AML-193 (cell line): ENCODE measurements at places on chromosomes 3 and 15.
A peak's percentile ranks its signal among the peaks of the same experiment; 100 is the strongest.

DNA sequence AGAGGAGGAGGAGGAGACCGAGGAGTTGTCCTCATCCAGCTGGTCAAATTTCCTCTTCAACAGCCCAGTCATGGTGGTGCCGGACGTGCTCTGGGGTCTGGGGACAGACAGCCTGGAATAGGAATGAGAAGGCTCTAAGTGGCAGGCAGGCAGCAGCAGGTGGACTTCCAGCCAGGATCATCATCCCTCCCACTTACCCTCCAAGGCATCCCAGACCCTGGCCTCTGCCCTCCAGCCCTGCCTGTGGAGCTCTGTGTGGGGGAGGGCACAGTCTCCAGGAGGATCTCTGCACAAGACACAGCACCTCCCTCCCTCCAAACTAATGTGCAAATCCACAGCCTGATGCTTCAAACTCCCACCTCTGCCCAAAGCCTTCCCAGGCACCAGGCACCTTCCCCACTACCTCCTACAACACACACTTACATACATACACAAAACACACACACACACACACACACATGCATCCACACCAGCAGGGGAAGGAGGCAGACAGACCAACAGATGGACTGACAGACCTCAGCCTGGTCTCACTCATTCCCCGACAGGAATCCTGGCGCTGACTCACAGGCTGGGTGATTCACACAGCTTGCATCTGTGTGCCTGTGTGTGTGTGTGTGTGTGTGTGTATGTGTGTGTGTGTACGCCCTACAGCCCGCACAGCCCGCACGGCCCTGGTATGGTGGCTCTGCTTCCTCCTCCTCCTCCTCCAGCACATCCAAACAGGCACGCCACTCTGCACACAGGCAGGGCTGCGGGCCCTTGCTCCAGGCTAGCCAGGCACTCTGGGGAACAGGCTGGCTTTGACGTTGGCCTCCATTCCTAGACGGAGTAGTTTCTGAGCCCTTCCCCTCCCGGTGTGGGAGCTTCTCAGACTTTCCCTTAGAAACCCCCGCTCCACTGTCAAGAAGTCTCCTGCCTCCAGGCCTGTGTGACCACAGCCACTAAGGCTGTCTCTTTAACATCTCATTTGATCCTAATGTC lies 6.5 kb downstream of the CSRNP1 start:
- DNase-seq: peak; percentile 62

GRCh38 chr15:85667491-85668424 lies 127.0 kb downstream of the KLHL25 start:
- DNase-seq: peak; percentile 12

- peak; percentile 22 for DNase-seq
These were observed 85.5 kb upstream of the CDV3 start for GRCh38 chr3:133487920-133488540.

GRCh38 chr15:77533578-77534430 lies 98.9 kb downstream of the LINGO1 start:
- DNase-seq: no peak

DNA sequence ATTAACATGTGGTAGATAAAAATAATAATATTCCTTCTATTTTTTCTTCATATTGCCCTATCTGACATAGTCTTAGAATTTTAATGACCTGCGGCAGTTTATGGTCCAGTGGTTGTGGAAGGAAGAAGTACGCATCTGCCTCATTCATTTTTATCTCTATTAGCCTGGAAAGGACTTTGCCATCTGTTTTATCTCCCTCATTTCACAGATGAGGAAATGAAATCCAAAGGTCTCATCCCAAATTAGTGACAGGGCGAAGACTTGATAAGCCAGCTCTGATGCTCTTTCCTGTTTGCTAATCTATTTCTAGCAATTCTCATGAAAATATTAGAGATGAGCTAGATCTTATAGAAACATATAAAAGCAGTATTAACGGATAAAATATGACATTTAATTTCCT lies 113.3 kb downstream of the KLHL25 start:
- DNase-seq: no peak

DNA sequence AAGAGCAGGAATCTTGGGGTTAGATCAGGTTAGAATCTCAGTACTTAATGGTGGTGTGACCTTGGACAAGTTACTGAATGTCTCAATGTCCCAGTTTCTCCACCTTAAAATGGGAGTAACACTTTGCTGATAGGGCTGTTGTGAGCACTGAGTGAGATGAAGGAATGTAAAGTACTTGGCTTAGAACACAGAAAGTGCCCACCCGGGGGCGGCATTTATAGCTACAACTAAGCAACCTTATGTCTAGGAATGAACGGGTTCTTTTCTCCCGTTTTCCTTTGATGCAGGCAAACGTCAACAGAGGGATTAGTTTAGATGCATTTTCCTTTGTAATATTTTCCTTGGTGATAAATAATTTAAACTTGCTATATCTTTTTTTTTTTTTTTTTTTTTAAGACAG lies 176.6 kb downstream of the USP13 start:
- DNase-seq: no peak

GRCh38 chr3:2579206-2579605 lies 480.5 kb downstream of the CNTN4 start:
- DNase-seq: no peak

- no peak for DNase-seq
These were observed 66.4 kb upstream of the TJP1 start for GRCh38 chr15:29888646-29889045.

GRCh38 chr3:148005456-148005855 lies 596.3 kb downstream of the ZIC1 start:
- DNase-seq: no peak

GRCh38 chr15:88431441-88431840 lies 35.7 kb downstream of the MRPL46 start:
- DNase-seq: no peak

- DNase-seq: no peak
These were observed 33.5 kb downstream of the MYL3 start for GRCh38 chr3:46829699-46830208.

DNA sequence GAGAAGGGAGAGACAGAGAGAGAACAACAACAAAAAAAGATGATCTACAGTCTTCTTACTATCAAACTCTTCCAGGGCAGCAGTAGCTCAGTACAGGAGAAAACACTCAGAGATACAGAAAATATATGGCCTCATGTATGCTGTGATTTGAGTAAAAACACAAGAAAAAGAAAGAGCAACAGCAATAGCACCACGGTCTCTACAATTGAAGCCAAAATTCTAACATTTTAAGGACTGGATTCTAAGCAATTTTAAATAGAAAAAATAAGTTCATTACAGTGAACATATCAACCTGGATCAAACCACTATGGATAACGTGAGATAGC lies 43.5 kb upstream of the ALCAM start:
- DNase-seq: no peak

DNA sequence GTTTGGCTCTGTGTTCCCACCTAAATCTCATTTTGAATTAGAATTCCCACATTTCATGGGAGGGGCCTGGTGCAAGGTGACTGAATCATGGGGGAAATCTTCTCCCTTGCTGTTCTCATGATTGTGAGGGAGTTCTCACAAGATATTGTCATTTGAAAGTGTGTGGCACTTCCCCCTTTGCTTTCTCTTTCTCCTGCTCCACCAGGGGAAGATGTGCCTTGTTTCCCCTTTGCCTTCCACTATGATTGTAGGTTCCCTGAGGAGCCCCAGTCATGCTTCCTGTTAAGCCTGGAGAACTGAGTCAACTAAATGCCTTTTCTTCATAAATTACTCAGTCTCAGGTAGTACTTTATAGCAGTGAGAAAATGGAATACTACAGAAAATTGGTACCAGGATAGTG lies 157.2 kb upstream of the TPRG1 start:
- no peak for DNase-seq

DNA sequence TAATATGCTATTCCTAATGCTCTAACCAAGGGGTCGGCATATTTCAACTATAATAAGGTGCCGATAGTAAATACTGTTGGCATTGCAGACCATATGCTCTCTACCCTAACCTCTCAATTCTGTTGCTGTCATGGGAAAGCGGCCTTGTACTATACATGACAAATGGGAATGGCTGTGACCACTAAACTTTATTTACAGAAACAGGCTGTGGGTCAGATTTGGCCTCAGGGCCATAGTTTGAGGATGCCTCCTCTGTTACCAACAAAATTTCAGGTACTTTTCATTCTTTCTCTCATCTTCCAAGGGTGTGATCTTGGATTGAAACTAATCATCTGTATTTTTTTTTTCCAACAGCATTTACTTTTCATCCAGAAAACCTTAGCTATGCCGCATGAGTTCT lies 242.0 kb downstream of the MAGI1 start:
- no peak for DNase-seq

DNA sequence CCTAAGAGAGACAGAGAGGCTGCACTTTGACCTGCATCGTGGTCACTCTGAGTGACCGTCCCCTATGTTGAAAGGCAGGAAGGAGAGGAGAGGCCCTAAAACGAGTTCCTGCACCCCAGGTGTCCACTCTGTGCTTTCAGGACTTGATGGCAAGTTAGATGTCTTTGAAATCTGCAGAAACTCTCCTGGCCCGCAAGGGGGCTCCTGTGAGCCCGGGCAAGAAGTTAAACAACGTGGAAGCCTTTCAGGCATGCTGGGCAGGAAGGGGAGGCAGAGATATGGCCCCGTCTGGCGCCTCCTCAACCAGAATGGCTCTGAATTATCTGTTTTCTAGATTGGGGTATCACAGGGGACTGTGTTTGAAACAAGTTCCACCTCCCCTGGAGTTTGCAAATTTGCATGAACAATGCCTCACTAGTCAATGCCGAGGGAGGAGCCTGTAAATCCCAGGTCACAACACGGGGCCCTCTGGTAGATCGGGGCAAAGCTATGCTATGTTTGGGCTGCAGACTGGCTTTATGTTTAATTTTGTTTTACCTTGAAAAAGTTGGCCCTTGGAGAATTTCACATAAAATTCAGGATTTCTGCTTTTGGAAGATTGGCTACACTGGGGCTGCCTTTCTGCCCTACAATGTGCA lies 9.8 kb downstream of the CTXND1 start:
- no peak for DNase-seq

- DNase-seq: no peak
These were observed 92.7 kb upstream of the TMC3 start for GRCh38 chr15:81466741-81467140.

- DNase-seq: no peak
These were observed 454.6 kb upstream of the ARPP21 start for GRCh38 chr3:35184775-35185174.

- DNase-seq: peak; percentile 77
These were observed 1.9 kb downstream of the CCDC12 start for GRCh38 chr3:46974421-46975171.

- DNase-seq: peak; percentile 65
These were observed 3.6 kb downstream of the FOXP1 start for GRCh38 chr3:71579935-71580406.

DNA sequence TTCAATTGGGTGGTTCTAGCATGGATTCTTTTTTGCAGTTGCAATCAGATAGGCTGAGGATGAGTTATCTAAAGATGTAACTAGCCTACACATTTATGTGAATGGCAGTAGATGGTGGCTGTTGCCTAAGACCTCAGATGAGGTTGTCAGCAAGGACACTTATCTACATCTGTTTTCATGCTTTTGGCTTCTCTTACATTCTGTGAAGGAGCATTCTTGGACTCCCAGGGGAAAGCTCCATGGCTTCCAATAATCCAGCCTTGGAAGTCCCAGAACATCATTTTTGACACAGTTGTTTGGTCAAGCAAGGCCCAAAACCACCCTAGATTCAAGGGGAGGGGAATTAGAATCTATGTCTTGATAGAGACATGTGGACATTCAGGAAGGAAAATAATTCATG lies 332.2 kb upstream of the RBMS3 start:
- DNase-seq: no peak

- DNase-seq: no peak
These were observed 21.7 kb downstream of the NUSAP1 start for GRCh38 chr15:41354371-41354770.

DNA sequence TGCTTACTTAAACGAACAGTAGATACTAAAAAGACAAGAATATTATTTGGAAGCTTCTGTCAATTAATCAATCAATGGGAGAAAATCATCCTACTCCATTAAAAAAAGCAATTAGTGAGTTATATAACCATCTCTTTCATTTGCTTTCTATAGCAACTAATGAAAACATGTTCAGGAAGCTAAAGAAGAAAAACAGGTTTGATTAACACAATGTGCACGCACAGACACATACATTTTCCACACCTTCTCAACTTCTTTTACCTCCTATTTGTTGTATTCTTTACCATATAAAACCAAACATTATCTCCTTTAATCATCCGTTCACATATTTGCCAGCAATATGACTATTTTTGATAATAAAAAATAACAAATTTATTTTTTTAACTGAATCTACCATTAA lies 111.3 kb downstream of the GBE1 start:
- DNase-seq: no peak

GRCh38 chr15:69897471-69898237 lies 200.1 kb downstream of the TLE3 start:
- no peak for DNase-seq

GRCh38 chr3:196093317-196094111 lies 11.6 kb upstream of the TFRC start:
- DNase-seq: peak; percentile 26

- no peak for DNase-seq
These were observed 23.0 kb downstream of the TPM1 start for GRCh38 chr15:63065262-63066221.
